ENCODE measurements at places on chromosomes 7 and 10. TPM values are rescaled to one million over a fixed set of nuclear protein-coding genes. Genes with fewer than 3 reads are reported as not detected.

Gene SCART1
- total RNA-seq: 13.0 TPM

Gene CYP2C8
- total RNA-seq: 0.40 TPM

Gene FFAR4
- not detected for total RNA-seq

Gene CTAGE4
- total RNA-seq: 0.75 TPM

Gene EBF3
- total RNA-seq: not detected

Gene SH2D4B
- total RNA-seq: 0.23 TPM

Gene ELMO1
- 149 TPM for total RNA-seq

GRCh38 chr10:491667-492424, 197.6 kb downstream of the DIP2C start:
- no peaks in the 10 kb centered on the region for H3K36me3 ChIP-seq
- no peak overlapping the region for H3K27ac ChIP-seq
- no peaks in the 10 kb centered on the region for H3K4me1 ChIP-seq
- H3K27me3 ChIP-seq: peaks cover 30% of the 10 kb centered on the region
- H3K4me3 ChIP-seq: no peak overlapping the region
- DNase-seq: no peak

- peaks cover 6% of the 10 kb centered on the region for H3K27me3 ChIP-seq
- no peak overlapping the region for H3K4me3 ChIP-seq
- no peaks in the 10 kb centered on the region for H3K4me1 ChIP-seq
- no peaks in the 10 kb centered on the region for H3K36me3 ChIP-seq
Observed at GRCh38 chr10:29119374-29119773, 169.5 kb upstream of the LYZL1 start.

- no peak overlapping the region for H3K4me3 ChIP-seq
- H3K27me3 ChIP-seq: peaks cover 43% of the 10 kb centered on the region
- DNase-seq: no peak
- peaks cover 4% of the 10 kb centered on the region for H3K4me1 ChIP-seq
Observed at GRCh38 chr7:129771928-129772479, 160.5 kb downstream of the NRF1 start.

- H3K4me3 ChIP-seq: no peak overlapping the region
- H3K36me3 ChIP-seq: no peaks in the 10 kb centered on the region
- H3K27me3 ChIP-seq: no peaks in the 10 kb centered on the region
- no peak for DNase-seq
Observed at GRCh38 chr10:31705136-31705535, 223.5 kb downstream of the ARHGAP12 start.

DNA sequence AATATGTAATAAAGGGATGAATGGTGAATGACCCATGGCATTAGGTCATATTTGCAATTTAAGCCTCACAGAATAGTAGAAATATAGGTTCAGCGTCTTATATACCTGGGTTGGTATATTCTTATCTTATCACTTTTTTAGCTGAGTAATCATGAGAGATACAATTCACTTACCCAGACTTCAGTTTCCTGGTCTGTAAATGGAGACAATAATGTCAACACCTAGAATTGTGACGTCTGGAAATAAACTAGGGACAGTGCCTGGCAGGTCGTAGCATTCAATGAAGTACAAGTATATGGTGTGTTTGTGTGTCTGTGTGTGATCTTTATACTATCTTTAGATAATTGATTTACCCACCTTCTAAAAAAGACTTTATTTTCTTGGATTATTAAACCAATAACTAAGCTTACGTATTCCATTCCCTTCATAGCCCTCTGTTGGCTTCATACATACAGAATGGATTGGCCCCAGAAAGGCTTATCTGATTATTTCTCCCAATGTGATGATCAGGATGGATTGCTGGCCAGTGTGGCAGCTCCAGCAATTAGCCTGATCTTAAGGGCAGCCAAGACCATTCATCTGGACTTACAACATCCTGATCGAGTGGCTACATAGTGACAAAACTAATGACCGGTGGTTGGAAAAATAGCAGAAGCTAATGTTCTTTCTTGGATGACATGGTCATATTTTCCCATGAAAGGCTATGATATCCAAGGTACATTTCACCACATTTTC, 121.2 kb upstream of the NPVF start:
- H3K4me1 ChIP-seq: no peaks in the 10 kb centered on the region
- DNase-seq: no peak
- no peaks in the 10 kb centered on the region for H3K36me3 ChIP-seq

- peaks cover 4% of the 10 kb centered on the region for H3K36me3 ChIP-seq
- H3K4me1 ChIP-seq: peaks cover 21% of the 10 kb centered on the region
- H3K27me3 ChIP-seq: peaks cover 2% of the 10 kb centered on the region
- H3K4me3 ChIP-seq: peak overlapping the region; percentile 12
Observed at GRCh38 chr7:128031901-128032604, 816 bp upstream of the LRRC4 start.

DNA sequence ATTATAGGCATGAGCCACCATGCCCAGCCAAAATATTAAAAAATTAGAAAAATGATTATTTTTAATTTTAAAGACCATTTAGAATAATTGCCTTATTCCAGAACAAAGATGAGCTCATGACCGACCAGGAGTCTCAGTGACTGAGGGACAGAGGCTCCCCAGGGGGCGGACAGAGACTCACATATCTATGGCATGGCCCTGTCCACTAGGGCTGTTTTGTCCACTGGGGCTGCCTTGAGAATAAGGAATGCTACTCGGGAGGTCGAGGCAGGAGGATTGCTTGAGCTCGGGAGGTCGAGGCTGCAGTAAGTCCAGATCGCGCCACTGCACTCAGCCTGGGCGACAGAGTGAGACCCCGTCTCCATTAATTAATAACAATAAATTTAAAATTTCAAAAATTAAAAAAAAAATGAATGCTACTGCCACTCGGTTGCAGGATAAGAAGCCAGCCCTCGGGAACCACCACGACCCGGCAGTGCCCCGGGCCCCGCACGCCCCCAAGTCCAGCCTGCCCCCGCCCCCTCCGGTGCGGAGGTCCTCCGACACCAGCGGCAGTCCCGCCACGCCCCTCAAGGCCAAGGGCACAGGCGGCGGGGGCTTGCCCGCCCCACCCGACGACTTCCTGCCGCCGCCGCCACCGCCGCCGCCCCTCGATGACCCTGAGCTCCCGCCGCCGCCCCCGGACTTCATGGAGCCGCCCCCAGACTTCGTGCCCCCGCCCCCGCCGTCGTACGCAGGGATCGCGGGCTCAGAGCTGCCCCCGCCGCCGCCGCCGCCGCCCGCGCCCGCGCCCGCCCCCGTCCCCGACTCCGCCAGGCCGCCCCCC, 128.6 kb downstream of the APBB1IP start:
- H3K27ac ChIP-seq: no peak overlapping the region
- no peaks in the 10 kb centered on the region for H3K4me1 ChIP-seq
- no peak overlapping the region for H3K4me3 ChIP-seq
- H3K36me3 ChIP-seq: peaks cover 85% of the 10 kb centered on the region

DNA sequence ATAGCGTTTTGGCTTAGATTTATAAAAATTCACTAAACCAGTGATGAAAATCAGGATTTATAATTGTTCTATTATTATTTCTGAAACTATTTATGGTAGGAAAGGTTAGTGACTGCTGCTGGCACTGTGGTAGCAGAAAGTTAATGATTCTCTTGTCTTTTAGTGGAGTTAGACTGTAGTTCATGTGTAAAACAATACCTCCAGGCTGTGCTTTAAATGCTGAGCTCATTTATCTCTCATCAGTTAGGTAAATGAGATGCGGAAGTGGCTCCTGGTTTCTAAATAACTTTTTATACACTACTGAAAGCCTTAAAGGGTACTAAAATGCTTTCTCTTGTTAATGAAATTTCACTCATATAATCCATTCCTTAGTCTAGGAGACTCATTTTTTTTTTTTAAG, 326.8 kb upstream of the POT1 start:
- no peak for DNase-seq
- no peak overlapping the region for H3K27ac ChIP-seq
- H3K4me1 ChIP-seq: no peaks in the 10 kb centered on the region
- no peaks in the 10 kb centered on the region for H3K36me3 ChIP-seq
- no peaks in the 10 kb centered on the region for H3K27me3 ChIP-seq

DNA sequence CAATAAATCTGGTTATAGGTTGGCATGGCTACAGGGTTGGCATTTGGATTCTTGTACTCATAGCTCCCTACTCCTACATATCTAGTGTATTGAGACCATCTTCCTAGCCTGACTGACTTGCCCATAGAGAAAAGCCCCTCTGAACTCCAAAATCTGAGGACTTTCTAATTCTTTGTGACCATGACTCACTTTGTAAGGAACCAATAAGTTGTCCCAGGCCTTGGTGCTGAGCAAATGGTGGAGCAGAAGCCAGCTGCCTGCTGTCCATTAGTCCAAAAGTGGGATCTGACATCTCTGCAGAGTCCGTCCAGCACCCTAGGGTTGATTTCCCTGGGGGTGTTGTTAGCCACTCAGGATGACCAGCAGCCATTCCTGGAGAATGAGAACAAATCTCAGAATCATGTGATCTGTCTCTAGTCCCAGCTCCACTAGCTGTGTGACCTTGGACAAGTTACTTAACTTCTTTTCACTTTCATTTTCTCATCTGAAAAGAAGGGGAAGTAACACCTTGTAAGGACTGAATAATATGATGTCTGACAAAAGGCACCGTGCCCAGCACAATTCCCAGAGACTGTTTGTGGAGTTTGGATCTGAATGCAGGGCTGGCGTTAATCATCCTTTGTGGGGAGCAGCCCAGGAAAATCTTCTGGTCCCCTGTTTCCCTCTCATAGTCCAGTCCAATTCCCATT, 44.1 kb downstream of the MTURN start:
- no peaks in the 10 kb centered on the region for H3K4me1 ChIP-seq
- H3K27ac ChIP-seq: no peak overlapping the region
- H3K4me3 ChIP-seq: no peak overlapping the region
- no peak for DNase-seq
- H3K36me3 ChIP-seq: no peaks in the 10 kb centered on the region

- no peaks in the 10 kb centered on the region for H3K27me3 ChIP-seq
- H3K36me3 ChIP-seq: no peaks in the 10 kb centered on the region
- no peak overlapping the region for H3K27ac ChIP-seq
- H3K4me1 ChIP-seq: no peaks in the 10 kb centered on the region
Observed at GRCh38 chr10:132324186-132324585, 7.8 kb upstream of the LRRC27 start.

DNA sequence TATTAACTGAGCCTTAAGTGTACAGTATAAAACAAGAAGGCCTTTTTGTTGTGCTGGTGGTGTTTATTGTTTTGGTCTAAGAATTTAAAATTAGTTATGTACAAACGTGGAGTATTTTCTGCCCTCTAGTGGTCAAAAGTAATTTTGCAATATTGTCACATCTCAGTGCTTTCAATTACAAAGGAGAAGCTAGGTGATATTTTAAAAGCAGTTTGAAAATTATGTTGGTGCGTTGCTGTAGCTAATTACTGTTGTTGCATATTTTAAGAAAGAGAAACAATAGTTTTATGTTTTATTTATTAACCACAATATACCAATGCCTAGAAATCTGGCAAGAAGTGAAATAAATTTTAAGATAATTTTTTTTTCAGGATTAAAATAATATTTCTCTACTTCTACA, 11.4 kb downstream of the NPVF start:
- no peak for DNase-seq
- H3K4me1 ChIP-seq: no peaks in the 10 kb centered on the region
- H3K36me3 ChIP-seq: no peaks in the 10 kb centered on the region
- no peak overlapping the region for H3K27ac ChIP-seq
- H3K27me3 ChIP-seq: no peaks in the 10 kb centered on the region

GRCh38 chr7:91993976-91994375, 53.3 kb downstream of the AKAP9 start:
- no peaks in the 10 kb centered on the region for H3K27me3 ChIP-seq
- no peak overlapping the region for H3K27ac ChIP-seq
- no peak for DNase-seq
- H3K4me3 ChIP-seq: no peak overlapping the region

GRCh38 chr10:114384601-114385000, 19.7 kb downstream of the AFAP1L2 start:
- no peaks in the 10 kb centered on the region for H3K4me1 ChIP-seq
- H3K27ac ChIP-seq: no peak overlapping the region
- no peak overlapping the region for H3K4me3 ChIP-seq
- H3K27me3 ChIP-seq: peaks cover 19% of the 10 kb centered on the region

GRCh38 chr7:627661-628401, 98.7 kb upstream of the DNAAF5 start:
- no peaks in the 10 kb centered on the region for H3K27me3 ChIP-seq
- no peaks in the 10 kb centered on the region for H3K4me1 ChIP-seq
- no peak for DNase-seq
- no peaks in the 10 kb centered on the region for H3K36me3 ChIP-seq
- H3K27ac ChIP-seq: no peak overlapping the region

DNA sequence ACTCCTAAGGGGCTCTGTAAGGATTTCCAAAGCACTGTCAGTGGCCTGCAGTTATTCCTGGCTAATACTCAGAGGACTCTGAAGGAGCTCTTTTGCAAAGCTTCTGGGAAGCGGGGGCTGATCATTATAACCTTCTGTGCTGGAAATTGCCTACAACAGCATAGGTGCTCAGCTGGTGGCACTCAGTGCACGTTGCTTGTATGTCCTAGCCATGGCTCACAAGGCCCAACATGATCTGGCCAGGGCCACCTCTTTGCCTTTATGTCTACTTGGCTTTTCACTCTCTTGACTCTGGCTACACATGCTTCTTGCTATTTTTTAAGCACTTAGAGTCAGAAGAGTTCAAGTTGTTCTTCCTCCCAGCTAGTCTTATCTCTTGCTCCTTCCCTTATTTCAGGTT, 17.5 kb downstream of the LAMB4 start:
- H3K27ac ChIP-seq: no peak overlapping the region
- peaks cover 6% of the 10 kb centered on the region for H3K27me3 ChIP-seq
- no peaks in the 10 kb centered on the region for H3K4me1 ChIP-seq
- H3K4me3 ChIP-seq: no peak overlapping the region

DNA sequence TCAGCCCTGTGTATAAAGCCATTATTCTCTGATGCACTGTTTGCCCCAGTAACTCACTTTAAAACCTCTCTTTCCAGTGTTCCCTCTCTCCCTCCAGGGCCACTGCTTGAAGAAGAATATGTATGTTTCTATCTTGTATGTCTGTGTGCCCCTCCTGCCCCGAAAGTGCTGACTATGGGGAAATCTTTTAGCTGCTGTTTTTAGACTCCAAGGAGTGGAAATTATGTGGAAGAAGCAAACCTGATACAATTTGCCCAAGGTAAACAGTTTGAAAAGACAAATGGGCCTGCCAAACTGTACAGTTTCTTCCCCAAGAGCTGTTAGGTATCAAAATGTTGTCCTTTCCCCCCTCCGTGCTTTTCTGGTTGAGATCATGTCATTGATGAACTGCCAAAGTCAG, 3.4 kb downstream of the ADRA2A start:
- no peaks in the 10 kb centered on the region for H3K36me3 ChIP-seq
- H3K4me3 ChIP-seq: no peak overlapping the region
- H3K27me3 ChIP-seq: peaks cover 4% of the 10 kb centered on the region

- H3K27me3 ChIP-seq: no peaks in the 10 kb centered on the region
- H3K4me1 ChIP-seq: no peaks in the 10 kb centered on the region
- no peak for DNase-seq
- no peak overlapping the region for H3K4me3 ChIP-seq
Observed at GRCh38 chr10:103727546-103727963, 127.8 kb downstream of the SH3PXD2A start.

GRCh38 chr7:108290459-108291151, 160.4 kb upstream of the LAMB4 start:
- H3K4me1 ChIP-seq: no peaks in the 10 kb centered on the region
- H3K4me3 ChIP-seq: no peak overlapping the region
- H3K27ac ChIP-seq: no peak overlapping the region
- H3K36me3 ChIP-seq: no peaks in the 10 kb centered on the region
- no peaks in the 10 kb centered on the region for H3K27me3 ChIP-seq

GRCh38 chr7:2723138-2723850, 35.3 kb downstream of the AMZ1 start:
- no peak overlapping the region for H3K27ac ChIP-seq
- no peak overlapping the region for H3K4me3 ChIP-seq
- H3K4me1 ChIP-seq: no peaks in the 10 kb centered on the region
- peaks cover 2% of the 10 kb centered on the region for H3K27me3 ChIP-seq
- no peak for DNase-seq

- H3K27ac ChIP-seq: no peak overlapping the region
- no peak overlapping the region for H3K4me3 ChIP-seq
Observed at GRCh38 chr10:88792661-88793060, 9.9 kb upstream of the LIPM start.

All from T-cell (primary cell).